ENCODE measurements at places on chromosomes 5 and 9. TPM values are rescaled to one million over a fixed set of nuclear protein-coding genes. Genes with fewer than 3 reads are reported as not detected.

Gene IL13
- not detected for total RNA-seq

Gene KCTD16
- total RNA-seq = 0.71 TPM

Gene FAM221B
- total RNA-seq = not detected

Gene NSG2
- total RNA-seq = 8.1 TPM

DNA sequence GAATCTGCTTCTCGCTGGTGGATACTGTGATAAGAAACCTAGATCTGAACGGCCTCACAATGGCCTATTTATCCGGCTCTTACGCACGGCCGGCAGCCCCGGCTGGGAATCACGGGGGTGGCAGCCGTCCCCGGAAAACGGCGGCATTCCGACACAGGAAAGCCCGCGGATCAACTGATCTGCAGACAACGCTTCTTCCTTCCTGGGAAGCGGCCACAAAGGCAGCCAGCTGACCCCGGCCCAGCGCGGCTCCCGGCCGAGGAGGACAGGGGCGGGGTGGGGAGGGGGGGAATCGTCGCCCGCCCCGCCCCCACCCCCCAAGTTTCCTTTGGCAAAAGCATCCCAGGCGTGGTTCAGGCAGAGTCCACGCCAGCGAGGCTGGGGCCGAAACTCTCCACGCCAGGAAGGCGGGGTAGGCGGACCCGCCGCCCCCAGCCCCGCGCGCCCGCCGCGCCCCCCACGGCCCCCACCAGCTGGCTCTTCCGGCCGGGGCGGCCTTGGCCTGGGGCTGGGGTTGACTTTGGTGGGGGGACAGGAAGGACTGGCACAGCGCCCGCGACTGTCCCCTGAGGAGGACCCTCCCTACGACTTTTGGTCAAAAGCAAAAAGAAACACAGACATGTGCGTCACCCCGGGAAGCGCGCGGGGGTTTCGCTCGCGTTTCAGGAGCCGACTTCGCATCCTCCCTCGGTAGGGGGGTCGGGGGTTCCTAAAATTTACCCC, 247.7 kb upstream of the ANKRD55 start:
- peak; percentile 78 for DNase-seq

GRCh38 chr9:4939118-4939561, 45.9 kb upstream of the JAK2 start:
- DNase-seq = no peak

DNA sequence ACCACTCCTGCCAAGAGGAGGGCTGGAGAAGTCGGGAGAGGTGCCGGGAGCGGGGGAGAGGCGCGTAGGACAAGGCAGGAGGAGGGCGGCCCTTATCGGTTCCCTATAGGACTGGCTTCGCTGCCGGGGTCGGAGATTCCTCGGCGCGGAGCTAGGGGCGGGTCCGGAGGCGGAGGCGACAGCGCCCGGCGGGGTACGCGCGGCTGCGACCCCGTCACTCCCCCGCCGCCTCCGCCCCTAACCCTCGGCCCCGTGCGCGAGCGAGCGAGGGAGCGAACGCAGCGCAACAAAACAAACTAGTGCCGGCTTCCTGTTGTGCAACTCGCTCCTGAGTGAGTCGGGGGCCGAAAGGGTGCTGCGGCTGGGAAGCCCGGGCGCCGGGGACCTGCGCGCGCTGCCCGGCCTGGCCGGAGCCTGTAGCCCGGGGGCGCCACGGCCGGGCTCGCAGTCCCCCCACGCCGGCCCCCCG, 2.0 kb downstream of the GLIS3 start:
- peak; percentile 88 for DNase-seq

DNA sequence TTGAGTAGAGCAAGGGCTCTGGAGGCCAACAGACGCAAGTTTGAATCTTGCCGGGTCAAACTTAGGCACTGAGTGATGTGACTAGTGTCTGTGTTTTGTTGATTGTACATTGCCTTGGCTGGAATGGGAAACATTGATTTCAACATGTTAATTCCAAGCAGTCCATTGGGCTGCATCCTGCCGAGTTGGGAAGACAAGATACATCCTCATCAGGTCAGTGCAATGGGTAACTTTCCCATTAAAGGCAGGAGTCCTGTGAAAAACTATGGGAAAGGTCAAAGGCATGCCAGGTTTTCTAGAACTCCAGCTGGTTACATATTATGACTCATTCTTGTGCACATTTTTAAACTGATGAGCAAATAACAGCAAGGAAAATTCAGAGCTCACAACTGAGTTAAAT, 126.5 kb upstream of the ABCA1 start:
- DNase-seq = peak; percentile 70

DNA sequence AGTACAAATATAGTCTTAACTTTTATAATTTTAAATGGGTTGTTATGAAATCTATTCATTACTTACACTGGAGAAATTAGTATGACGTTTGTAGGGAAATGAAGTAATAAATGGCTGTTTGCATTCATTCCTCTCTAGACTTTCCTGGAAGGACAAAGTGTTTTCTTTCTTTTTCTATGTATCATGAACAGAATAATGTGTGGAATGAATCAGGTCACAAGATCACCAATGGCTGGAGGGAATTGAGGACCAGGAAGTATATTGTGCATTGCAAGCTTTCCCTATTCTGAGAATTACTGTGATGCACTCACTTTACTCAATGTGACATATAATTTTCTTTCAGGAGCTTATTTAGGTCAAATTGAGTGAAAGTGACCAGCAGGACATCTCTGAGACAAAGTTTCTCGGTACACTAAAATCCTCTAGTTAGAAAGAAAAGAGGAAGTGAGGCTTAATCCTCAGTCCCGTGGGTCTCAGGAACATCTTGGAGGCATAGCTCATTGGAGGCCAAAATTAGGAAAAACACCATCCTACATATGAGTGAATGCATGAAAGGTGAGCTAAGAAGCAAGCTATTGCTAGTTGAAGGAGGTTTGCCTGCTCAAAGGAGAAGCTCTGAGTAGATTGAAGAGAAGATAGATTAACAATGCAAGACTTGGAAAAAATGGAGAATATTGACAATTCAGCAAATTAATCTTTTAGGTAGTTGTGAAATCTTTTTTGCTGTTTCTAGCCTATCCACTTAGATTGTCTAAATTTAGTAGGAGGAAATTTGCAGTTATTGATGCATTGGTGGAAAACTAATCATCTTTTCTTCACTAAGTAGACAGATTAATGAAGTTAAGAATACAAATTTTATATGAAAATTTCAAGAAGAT, 28.0 kb downstream of the ERAP2 start:
- DNase-seq = no peak

GRCh38 chr9:90201766-90202165, 440.9 kb downstream of the DIRAS2 start:
- DNase-seq = no peak

GRCh38 chr5:133232911-133233310, 181.1 kb downstream of the HSPA4 start:
- peak; percentile 26 for DNase-seq

DNA sequence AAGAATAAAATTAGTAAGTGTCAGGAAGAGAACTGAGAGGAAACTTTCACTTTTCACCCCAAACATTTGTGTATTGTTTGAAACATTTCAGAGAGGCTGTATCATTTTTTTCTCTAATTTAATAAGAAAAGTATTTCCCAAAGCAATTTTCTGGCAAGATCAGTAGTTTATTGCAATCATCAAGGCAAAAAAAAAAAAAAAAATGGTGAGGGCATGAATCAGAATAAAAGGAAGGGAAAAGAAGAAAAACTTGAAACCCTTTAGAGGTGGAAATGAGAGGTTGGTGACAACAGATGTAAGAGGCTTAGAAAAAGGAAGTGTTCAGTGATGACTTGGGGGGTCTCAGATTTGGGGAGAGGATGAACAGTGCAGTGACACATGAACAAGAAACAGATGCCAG, 13.3 kb downstream of the SHC3 start:
- DNase-seq = no peak

DNA sequence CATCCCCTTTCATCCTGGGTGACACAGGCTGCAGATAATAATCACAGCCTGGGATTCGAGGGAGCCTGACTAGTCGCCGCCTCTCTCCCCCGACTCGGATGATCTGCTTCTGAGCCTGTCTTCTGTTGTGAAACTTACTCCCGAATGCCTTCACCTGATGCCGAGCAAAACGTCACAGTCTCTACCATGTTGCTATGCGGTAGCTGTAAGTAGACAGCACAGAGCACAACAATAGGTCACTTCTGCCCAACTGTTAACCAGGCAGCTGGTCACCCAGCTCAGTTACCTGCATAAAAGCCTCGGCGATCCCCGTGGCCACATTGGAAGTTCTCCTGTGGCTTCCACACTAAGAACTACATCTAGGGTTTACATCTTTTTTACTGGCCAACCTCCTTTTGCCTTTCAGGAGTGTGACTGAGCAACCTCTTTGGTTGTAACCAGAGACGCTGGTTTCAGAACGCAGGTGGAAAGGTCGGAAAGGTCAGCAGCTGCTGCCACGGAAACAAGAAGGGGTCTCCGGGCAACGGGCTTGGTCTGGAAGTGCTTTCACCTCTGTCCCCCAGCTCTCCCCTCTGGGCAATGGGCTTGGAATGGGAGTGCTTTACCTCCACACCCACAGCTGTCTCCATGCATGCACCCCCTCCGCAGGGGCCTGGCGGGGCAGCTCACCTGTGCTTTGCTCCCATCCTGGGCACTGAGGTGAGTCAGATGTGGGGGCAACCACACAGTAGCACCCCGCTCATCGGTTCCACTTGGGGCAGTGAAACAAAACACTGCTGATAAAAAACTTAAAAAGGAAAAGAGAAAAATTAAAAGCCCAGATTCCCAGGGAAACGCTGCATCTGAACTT, 7.6 kb upstream of the PPP1R26 start:
- DNase-seq = no peak

GRCh38 chr9:78314953-78315870, 18.3 kb downstream of the PSAT1 start:
- DNase-seq = no peak

DNA sequence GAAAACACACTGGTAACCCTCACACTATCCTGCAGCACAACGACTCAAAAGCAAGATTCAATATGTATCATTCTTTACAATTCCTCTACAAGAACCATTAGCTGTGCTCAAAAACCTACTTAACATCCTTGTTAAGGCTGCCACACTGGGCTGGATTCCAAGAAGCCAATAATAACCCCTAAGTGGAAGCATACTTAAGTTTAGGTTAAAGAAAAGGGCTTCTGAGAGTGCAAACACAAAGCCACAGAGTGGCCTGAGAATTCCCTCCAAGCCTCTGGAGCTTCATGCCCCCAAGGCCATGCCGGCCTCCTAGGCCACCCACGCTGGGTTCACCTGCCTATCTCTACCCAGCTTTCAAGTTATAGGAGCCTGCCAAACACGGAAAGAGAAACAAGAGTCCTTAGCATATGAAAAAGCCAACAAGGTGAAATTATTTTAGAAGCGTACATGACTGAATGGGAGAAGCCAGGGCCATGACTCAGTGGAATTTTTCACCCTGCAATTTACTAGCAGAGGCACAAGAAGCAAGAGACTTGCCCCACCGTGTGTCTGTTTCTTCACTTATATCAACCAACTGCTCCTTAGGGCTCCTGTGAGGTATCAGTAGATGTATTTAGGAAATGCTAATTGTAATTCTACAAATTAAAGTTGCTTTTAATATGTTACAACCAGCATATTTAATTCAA, 293.0 kb downstream of the SPOCK1 start:
- DNase-seq = no peak

DNA sequence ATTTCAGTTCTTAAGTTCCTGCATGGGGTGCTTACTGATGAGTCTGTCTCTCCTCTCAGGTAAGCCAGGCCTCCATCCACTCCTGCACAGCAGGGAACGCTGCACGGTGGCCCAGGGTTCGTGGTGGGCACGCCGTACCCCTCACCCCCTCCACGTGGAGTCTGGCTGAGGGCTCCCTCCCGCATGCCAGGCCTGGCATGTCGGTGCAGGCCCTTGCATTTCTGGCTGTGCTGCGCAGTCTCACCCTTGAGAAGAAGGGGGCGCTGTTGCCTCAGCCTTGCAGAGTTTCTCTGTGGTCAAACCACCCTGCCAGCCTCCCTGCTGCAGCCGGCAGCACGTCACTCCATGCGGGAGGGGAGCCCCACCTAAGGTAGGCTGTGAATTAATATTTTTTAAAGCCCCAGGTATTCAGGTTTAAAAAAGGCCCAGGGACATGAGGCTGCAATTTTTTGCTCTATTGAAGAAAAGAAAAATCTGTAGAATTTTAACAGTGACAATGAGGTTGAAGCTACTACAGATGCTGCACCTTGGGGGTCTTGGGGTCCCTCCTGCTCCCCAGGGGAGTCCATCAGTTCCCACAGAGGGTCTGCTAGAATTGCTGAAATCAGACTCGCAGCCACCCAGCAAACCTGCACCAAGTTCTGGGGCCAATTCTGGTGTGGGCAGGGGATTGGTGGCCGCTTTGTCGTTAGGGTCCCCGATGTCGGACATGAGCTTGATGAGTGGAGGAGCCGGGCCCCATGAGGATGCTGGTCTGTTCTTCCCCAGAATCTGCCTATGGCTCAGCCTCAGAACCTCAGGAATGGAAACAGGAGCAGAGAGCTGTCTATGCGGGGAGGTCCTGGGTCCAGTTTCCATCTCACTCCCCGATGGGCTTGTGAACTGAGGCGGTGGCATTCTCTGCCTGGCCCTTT, 52.6 kb downstream of the TENT4A start:
- DNase-seq = peak; percentile 77

- DNase-seq = no peak
These were observed 6.9 kb upstream of the BARX1 start for GRCh38 chr9:93962017-93962416.

GRCh38 chr9:37897665-37898064, 6.3 kb downstream of the SLC25A51 start:
- no peak for DNase-seq

- DNase-seq = no peak
These were observed 216 bp downstream of the ZMYND19 start for GRCh38 chr9:137590123-137590468.

- DNase-seq = no peak
These were observed 66.4 kb downstream of the COL5A1 start for GRCh38 chr9:134707731-134708671.

- DNase-seq = no peak
These were observed 76.7 kb upstream of the FST start for GRCh38 chr5:53403758-53404157.

DNA sequence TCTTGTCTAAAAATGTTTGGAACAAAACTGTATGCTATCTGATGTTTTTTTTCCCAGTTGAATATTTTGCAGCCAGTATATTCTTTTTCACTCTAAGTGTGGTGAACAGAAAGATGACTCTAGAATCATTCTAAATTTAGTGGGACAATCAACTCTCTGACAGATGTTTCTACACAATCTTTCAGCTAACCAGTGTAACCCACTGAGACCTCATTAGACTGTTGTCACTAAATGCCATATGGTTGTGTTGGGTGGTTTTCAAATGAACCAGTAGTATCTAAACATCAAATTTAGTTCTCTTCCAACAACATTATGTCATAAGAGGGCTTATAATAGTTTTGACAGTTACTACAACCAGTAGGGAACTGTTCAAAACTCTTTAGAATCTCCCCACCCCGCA, 129.6 kb upstream of the PRLR start:
- DNase-seq = no peak
